ENCODE measurements at places on chromosomes 4 and X.
A peak's percentile ranks its signal among the peaks of the same experiment; 100 is the strongest.

DNA sequence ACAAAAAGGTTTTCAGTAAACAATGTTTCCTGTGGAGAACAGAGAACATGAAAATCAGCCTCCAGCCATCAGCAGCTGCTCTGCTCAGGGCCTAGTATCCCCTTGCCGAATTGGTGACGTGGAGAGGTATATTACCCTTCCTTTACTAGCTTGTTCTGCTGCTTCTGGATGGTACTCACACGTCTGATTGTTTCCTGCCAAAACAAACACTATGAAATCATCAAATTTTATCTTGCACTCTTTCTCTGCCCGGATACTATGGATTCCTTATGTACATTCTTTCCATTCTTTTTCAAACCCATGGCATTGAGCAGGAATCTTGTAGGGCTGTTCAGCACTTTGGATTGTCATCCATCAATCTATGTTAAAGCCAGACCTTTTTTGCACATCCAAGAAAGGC lies 18.8 kb upstream of the METAP1 start:
- no peak for DNase-seq

GRCh38 chrX:120305531-120306141 lies 5.6 kb downstream of the TMEM255A start:
- no peak for DNase-seq

GRCh38 chr4:147518086-147518485 lies 37.2 kb downstream of the EDNRA start:
- DNase-seq: no peak

DNA sequence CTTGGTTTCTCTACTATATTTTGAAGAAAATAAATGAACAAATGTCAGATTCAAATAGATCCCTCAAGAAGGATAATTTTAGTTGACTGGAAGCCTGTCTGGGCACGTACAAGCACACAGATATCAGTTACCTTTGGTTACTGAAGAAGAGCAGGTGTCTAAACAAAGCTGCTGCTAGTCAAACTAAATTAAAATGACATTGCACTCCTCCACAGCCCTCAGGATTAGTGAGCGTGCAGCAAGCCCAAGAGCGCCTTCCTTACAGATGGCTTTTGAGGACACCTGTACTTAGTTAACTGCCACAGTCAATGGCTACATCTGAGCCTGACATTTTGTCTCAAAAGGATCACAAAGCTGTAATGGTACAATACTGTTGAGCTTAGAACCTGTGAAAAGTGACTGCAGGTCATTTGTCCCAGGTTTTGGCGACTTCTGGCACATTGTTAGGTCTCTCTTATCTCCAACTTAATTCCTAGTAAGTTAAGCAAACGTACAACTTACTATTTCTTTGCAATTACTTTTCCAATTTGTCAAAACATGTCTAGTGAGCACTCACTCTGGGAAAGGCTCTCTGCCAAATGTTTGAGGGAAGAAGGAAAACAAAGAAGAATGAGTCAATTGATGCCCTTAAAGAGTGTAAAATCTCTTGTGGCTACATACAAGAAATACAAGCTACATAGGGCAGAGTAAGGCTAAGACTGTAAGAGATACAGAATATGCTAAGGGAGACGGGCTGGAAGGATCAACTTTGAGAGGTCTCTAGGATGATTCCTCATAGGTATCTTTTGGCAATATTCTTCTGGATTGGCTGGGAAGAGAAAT lies 25.6 kb upstream of the DAPP1 start:
- DNase-seq: no peak

- no peak for DNase-seq
Measured at GRCh38 chr4:76155979-76156378, 7.8 kb upstream of the NUP54 start.

DNA sequence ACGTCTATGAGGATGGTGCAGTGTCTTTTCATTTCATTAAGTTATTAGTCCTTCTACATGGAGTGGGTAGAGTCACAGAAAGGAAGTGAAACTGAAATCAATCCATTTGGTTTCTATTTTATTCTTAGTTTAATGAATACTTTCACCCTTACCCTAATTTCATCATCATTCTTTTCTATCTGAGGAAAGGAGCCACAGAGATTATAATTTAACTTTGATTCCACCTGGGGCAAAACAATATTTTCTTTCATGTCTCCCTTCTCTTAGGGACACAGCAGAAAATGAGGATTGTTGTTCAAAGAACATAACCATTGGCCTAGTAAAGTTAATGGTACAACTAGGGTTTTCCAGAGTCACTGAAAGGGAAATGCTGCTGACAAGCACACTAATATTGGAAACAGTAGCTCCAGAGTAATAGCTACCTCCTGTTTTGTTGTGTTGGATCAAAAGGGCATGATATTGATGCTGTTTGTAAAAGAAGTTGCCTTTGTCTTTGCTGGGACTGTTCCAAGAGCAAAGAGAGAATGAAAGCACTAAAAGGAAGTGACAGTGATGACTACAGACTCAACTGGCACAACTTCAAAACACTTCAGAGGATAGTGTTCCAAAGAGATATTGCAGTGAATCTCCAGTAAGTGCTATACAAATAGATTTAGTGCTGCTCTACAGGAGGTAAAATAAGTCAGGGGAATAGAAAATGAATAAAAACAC lies 247.1 kb upstream of the PITX2 start:
- DNase-seq: no peak

DNA sequence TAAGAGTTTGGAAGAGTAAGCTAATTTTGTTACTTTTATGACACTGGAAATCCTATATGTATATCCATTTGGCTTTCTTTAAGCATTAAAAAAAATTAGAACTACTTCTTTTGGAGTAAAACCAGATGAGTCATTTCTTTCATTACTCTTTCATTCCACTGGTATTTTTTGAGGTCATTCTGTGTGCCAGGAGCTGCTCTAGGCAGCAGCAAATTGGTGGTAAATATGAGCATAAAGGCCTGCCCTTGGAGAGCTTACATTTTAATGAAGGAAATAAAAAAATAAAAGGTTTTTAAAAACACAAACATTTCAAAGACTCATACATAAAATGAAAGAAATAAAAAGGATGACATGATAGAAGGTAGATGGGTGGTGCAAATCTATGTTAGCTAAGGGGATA lies 37.4 kb downstream of the MID1 start:
- no peak for DNase-seq

- DNase-seq: no peak
Measured at GRCh38 chrX:154779261-154779660, 16.6 kb downstream of the DKC1 start.

GRCh38 chr4:169615467-169616106 lies 3.2 kb upstream of the NEK1 start:
- no peak for DNase-seq

DNA sequence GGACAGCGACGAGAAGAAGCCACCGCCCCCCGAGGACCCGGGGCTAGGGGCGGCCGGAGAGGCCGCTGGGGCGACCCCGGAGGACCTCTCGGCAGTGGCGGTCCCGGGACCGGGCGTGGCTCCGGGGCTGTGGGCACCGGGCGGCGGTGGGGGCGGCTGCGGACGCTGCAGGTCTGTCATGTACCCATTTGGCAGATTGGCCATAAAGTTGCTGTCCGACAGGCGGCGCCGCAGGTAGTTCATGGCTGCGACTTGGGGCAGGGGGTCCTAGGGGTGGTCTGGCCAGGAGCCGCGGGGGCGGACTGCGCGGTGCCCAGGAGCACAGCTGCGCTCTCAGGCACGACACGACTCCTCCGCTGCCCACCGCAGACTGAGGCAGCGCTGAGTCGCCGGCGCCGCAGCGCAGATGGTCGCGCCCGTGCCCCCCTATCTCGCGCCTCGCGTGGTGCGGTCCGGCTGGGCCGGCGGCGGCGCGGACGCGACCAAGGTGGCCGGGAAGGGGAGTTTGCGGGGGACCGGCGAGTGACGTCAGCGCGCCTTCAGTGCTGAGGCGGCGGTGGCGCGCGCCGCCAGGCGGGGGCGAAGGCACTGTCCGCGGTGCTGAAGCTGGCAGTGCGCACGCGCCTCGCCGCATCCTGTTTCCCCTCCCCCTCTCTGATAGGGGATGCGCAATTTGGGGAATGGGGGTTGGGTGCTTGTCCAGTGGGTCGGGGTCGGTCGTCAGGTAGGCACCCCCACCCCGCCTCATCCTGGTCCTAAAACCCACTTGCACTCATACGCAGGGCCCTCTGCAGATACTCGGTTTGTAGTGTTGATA lies at the start of gene SYN1:
SYN1 (minus strand) TSS at position 372 of the 817 bp plus-strand sequence; CDS start at position 243, 129 bp downstream.
- peak; percentile 88 for DNase-seq

DNA sequence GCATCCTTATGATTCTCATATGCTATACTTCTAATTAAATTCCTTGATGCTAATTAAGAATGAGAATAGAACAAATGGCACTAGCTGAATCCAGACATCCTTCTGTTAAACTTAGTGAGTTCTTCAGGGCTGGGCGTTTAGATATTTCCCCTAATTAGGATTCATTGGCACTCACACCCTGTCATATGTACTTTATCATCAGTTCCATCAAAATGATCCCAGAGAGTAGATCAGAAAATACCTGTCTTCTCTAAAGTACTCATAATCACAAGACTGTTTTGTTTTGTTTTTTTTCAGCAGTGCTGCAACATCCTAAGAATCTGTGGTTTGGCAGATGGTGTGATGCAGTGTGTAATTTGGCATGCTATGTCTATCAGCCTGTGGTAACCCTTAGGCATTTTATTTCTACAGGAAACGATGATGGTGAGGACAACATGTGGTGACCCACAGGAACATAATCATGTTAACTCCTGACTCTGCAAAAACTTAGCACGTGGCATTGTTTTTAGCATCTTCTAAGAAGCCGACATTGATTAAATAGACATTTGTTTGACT lies 2528.4 kb downstream of the ARAP2 start:
- no peak for DNase-seq

- DNase-seq: no peak
Measured at GRCh38 chrX:101417190-101417589, 9.2 kb downstream of the HNRNPH2 start.

GRCh38 chr4:118760092-118760491 lies 74.9 kb downstream of the METTL14 start:
- DNase-seq: no peak

- no peak for DNase-seq
Measured at GRCh38 chr4:36241771-36242170, 2.5 kb downstream of the ARAP2 start.

DNA sequence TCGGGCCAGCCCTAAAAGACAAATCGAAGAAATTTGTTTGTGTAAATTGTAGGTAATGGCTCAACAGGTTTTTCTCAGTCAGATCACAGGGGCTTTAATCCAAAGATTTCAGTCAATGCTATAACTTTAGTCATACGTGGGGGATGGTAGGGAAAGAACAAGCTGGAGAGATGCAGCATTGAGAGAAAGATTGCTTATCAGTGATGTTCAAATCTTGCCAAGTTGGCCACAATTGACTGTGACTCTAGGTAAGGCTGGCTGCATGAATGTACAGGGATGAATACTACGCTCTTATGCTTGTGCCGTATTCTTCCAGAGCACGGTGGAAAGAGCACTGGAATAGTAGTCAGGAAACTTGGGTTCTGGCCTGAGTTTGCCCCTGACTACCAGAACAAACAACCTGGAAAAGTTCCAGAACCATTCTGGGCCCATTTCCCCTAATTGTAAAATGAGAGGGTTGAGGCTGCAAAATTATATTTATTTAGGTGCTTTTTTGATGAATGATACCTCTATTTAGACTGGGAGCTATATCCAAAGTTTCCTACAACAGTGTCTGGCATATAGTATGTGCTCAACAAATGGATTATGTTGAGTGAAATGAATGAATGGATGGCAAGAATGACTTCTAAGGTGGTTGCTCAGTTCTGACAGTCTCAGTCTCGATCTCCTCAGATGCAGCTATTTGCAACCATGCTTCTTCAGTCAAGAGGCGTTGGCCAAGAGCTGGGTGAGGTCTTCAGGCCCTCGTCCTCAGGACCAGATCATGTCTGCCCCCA lies 44.4 kb downstream of the TSC22D3 start:
- no peak for DNase-seq

All from sciatic nerve (tissue), 2 donors.